ENCODE measurements at places on chromosomes 16 and 17.

DNA sequence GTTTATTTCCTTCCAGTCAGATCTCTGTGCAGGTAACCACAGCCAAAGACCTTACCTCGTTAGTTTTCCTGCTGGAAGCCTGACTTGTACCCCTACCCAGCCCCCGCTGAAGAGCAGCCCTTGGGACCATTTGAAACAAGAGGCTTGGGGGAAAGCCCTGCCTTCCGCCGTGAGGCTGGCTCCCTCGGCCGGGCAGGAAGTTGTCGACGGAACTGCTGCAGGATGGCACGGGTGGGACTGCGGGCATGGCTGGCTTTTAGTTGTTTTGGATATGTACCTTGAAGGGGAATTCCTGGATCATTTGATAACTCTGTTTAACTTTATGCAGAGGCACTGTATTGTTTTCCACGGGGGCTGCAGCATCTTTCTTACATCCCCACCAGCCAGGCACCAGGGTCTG is 49.0 kb upstream of the ENDOV start:
- no peak for DNase-seq

DNA sequence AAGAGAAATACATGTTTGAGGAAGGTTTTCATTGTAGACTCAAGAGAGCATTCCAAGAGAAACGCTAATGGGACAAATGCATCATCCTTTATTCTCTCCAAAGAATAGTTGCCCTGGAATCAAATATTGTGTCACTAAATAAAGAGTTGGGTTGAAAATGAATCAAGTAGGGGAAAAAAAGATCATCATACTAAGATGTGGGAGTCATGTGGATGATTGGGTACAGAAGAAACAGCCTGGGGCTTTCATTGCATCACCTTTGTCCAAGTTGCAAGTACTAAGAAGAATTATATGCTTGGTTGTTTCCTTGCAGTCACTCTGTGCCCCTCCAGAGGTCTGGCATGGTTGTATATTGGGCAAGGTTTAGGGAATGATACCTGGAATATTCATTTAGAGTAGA is 658.9 kb downstream of the TOX3 start:
- DNase-seq = no peak

DNA sequence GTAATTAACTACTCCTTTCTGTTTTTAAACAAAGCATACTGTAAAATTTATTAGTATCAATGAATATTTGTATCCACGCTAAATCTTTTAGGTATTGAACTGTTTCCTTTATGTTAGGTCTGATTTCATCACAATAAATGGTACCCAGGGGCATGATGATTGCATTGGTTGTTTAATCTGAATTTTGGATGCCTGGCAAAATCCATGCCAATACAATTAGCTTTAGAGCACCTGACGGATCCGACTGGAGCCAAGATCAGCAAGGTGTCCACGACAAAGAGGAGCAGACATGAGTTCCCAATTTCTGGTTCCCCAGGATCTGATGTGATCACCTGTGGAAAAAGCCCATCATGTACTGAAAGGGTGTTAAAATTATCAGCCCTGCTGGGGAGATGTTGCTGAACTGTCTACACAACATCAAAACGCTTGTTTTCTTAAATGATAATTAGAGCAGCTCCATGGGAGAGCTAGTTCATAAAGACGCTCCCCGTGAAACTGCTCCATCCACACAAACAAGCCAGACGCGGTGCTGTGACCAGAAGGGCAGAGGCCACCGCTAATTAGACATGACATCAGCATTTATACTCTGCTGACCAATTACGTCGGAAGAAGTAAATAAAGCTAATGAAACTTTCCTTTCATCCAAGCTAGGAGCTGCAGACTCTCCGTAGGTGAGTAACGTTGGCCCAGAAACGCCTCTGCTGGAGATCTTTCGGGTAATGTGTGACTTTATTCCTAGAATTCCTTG is 151.7 kb downstream of the CPPED1 start:
- DNase-seq = no peak

- DNase-seq = no peak
Measured at GRCh38 chr17:16512011-16512410, 20.0 kb upstream of the LRRC75A start.

DNA sequence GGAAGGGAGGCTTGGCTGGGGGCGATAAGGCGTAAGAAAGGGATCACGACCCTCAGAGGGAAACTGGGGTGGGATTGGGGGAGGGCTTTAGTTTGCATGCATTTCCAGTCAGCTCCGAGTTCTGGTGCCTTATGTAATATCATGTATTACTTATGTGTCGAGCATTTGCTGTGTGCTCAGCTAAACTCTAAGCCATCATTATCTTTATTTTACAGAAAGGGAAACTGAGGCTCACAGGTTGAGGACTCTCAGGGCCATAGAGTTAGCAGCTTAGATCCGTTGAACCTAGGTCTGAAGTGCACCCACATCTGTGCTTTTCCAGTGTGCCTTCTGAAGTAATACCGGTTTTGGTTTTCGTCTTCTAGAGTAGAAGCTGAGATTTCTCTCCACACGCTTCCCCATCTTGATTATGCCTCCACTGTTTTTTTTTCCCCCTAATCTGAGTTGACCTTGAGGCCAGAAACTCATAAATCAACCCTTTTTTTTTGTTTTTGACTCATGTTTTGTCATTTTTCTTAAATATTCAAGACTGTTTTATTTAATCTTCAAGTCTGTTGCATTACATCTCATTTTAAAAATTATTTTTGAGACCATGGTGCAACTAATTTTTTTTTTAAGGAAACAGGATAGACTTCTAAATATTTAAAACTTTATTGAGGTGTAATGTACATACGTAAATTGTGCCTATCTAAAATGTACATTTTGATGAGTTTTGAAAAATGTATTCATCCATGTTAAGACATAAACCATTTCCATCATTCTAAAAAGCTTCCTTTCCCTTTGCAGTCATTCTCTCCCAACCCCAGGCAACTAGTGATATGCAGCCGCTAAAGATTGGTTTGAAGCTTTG is 741 bp downstream of the CYB5B start:
- no peak for DNase-seq

DNA sequence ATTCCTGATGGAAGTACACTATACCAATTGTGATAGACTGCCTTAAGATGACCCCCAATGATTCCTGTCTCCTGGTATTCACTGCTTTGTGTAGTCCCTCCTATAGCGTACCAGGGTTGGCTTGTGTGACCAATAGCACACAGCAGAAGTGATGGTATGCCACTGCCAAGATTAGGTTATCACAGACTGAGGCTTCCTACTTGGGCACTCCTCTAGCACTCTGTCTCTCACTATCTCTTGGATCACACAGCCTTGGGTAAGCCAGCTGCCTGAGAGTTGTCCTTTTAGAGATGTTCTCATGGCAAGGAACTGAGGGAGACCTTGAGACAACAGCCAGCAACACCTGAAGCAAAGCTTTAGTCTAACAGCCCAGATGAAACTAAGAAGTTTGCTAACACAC is 12.7 kb upstream of the AMFR start:
- DNase-seq = no peak
